ENCODE measurements at places on chromosomes 6 and 20.

- no peak for DNase-seq
Measured at GRCh38 chr6:11785415-11785773, 6.8 kb upstream of the ADTRP start.

GRCh38 chr6:156564807-156565149 lies 212.4 kb upstream of the ARID1B start:
- no peak for DNase-seq

DNA sequence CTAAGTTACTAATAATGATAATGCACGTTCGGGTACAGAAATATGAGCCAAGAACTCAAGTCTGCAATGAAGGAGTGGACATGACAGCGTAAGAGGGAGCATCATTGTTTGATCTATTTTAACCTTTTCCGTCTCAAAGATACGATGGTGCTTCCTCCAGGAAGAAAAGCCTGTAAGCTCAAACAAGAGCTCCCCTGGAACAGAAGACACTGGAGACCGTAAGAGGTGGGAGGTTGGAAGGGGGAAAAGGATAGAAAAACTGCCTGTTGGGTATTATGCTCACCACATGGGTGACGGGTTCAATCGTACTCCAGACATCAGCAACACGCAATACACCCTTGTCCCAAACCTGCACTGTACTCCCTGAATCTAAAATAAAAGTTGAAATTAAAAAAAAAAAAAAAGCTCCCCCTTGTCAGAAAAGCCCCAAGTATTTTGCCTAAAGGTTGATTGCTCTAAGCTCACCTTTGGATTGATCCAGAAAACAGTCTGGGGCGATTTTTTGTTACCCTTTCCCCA lies 180.5 kb downstream of the TRIM27 start:
- DNase-seq, result no peak

DNA sequence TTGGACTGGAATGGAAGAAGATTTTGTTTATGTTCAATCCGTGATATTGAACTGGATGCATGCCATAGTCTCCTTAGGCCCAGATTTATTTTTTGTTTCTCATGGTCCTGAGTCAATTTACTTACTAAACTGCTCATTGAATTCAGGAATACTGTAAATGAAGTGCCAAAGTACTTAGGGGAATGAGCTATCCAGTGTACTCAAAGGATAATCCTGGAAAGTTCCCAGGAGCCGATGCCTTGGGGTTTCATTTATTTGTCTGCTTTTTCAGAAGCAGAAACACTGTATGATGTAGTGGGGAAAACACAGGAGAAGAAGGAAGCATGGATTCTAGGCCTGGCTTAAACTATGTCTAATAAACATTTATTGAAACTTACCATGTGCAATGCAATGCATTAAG lies 56.1 kb upstream of the THEMIS start:
- peak; percentile 8 for DNase-seq

GRCh38 chr20:11274141-11274594 lies 600.4 kb upstream of the JAG1 start:
- peak; percentile 51 for DNase-seq

GRCh38 chr20:39109933-39110818 lies 148.0 kb downstream of the DHX35 start:
- no peak for DNase-seq

DNA sequence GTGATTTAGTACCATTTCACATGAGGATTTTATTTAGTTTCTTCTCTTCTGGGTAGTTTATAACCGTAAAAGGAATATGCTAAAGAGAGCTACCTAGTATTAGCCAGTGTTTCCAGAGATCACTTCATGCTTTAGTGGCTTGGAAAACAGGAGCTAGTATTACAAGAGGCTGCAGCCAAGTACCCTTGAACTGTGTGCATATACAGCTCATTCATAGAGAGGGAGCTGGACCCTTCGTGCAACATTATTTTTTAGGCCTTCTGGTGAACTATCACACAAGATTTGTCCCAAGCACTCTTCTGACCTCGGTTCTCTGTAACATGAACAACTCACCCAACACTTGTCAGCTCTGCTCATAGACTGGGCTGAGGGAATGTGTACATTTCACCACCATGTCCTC lies 74.9 kb upstream of the RIN2 start:
- DNase-seq, result peak; percentile 11

- no peak for DNase-seq
Measured at GRCh38 chr20:57811374-57812020, 101.7 kb upstream of the PMEPA1 start.

GRCh38 chr6:148497257-148497656 lies 154.6 kb downstream of the SASH1 start:
- DNase-seq, result no peak

GRCh38 chr6:130982941-130983456 lies 80.0 kb downstream of the EPB41L2 start:
- DNase-seq, result no peak

DNA sequence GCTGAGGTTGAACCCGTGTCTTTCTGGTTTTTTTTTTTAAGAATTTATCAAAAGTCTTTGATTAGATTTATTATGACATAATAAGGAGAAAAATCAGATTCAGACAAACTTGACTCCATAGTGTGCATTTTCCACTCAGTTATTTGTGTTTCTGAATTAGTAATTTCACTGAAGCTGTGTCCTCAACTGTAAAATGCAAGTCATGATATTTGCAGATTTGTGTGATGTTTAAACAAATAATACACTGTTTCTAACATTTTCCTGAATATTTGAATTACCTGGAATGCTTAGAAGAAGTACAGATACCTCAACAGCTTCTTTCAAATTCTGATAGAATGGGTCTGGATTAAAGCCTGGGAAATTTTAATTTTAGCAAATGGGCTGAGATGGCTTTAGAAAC lies 1050.3 kb upstream of the MAP3K7 start:
- DNase-seq, result no peak

GRCh38 chr6:24859608-24860200 lies 61.0 kb upstream of the ARMH2 start:
- no peak for DNase-seq

DNA sequence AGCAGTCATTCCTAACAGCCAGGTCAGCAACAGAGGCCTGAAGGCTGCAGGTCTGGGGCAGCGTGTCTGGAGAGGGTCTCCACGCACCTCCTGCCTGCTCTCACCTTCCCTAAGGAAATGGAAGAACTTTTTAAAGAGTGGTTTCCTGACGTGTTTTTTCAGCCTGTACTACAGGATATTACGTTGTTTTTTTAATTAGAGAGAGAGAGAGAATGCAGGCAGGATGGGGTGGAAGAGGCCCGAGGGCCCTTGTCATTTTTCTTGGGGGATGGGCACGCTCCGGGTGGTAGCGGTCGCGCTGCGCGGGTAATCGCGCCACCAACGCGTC lies 2.1 kb downstream of the DLL1 start:
- DNase-seq, result no peak

DNA sequence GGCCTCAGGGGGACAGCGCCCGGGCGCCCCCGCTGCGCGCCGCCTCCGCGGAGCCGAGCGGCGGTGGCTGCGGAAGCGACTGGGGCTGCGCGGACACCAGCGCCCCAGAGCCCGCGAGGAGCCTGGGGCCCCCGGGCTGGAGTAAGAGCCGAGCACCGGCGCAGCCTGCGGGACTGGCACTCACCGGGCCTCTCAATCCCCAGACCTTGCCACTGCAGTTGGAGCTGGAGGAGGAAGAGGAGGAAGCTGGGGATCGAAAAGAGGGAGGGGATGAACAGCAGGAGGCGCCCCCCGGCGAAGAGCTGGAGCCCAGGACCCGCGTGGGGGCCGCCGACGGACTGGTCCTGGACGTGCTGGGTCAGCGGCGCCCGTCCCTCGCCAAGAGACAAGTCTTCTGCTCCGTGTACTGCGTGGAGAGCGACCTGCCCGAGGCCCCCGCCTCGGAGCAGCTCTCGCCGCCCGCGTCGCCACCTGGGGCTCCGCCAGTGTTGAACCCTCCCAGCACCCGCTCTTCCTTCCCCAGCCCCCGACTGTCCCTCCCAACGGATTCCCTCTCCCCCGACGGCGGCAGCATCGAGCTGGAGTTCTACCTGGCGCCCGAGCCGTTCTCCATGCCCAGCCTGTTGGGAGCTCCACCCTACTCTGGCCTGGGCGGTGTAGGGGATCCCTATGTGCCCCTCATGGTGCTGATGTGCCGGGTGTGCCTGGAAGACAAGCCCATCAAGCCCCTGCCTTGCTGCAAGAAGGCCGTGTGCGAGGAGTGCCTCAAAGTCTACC lies 590 bp downstream of the RNF217 start:
- DNase-seq, result peak; percentile 19

- no peak for DNase-seq
Measured at GRCh38 chr6:55836945-55837344, 38.4 kb downstream of the BMP5 start.

DNA sequence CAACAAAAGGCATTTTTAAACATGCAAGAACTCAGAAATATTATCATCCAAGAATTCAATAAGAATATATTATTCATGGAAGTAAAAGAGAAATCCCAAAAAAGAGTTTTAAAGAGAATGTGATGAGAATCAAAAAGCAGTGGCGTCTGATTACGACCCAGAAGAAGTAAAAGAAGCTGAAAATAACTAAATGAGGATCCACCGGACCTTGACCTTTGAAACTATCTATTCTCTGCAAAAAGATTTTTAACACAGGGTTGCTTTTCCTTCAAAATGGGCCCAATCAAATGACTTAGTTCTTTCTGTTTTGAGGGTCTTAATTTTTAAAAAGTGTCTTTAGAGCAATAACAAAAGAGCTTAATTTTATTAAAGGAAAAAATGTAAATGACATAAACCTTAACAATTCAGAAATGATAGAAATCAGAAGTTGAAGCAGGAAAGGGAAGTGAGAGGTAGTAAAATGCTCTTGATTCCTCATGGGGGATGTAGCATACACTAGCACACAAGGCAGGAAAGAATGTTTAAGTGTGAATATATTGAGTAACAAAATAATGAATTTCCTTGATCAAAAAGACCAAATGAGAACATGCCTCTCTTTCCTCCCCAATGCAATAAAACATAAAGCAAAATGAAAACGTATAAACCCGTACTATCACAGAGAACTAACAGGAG lies 223.1 kb upstream of the PRDM1 start:
- DNase-seq, result no peak

- DNase-seq, result no peak
Measured at GRCh38 chr6:159756508-159756907, 5.3 kb upstream of the ACAT2 start.

DNA sequence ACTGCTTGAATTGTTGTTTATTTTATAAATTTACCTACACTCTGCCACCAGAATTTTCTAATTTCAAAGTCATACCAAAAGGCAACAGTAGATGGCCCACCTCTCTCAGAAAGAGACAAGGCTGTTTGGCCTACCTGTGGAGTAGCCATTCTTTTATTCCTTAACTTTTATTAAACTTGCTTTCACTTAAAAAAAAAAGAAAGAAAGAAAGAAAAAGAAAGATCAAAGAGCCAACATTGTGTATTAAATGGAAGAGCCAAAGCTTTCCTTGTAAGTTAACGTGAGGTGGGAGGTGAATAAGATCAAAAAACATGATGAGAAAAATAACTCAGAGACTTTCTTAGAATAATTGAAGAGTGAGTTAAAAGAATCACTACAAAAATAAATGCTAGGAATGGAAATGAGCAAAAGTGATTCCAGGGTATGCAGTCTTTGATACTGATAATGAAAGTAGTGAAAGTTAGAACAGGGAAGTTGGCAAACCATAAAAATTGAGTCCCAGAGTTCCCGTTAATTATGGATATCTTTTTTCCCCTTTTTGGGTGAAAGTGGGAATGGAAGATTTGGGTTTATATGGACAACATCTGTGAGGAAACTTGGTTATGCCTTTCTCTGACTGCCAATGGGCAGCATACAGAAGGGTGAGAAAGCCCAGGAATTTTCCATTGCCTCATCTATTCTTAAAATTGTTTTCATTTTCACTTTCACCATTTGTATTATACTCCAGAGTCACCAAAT lies 35.9 kb upstream of the MYB start:
- no peak for DNase-seq

DNA sequence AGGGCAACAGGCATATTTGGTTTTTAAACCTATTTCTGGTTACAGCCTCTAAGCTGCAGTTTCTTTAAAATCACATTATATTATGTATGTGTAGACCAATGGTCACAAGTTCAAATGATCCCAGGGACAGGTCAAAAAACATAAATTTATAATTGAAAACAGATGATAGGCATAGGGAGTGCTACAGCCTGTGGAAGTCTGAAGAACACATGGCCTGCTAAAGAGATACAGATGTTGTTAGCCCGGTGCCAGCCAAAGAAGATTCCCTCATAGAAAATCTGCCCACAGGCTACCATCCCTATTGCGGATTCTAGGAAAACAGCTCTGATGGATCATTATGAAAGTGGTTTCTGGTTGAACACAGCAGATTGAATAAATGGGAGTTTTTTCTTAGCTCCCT lies 65.3 kb downstream of the NRSN1 start:
- DNase-seq, result no peak

GRCh38 chr6:4133941-4134838 lies 1.2 kb downstream of the ECI2 start:
- no peak for DNase-seq

DNA sequence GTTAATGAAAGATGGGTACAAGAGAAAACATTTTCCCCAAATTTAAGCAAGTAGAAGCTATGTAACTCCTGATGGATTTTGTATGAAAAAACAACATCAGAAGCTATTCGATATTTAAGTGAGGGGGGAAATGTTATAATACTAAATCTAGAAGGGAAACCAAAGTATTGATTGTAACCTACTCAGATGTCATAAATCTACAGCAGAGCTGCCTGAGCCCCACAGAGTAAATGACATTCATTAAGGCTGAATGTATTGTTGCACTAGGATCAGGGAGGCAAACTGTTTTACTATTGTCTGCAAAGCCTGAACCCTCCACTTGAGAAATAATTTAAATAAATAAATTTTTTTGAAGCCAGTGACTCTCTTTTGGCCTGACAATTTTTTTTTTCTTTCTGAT lies 19.3 kb downstream of the ANKRD6 start:
- no peak for DNase-seq

DNA sequence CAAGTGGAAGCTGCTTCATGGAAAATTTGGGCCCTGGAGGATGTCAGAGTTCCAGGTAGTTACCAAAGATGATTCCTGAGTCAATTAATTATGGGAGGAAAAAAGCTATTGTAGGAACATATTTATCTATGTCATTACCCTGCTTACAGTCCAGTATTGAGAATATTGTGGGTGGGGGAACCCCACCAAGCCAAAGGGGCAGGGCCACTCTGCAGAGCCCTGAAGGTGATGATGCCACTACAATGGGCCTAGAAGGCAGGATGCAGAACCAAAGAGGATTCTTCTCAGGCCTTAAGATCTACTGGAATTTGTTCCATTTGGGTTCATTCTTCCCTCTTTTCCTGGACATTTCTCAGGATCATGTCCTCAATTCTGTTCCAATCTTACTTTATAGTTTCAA lies 375.2 kb upstream of the MARCKS start:
- no peak for DNase-seq

All from NCI-H1092 (cell line).